ENCODE measurements at places on chromosomes 2 and 18. TPM values are rescaled to one million over a fixed set of nuclear protein-coding genes. Genes with fewer than 3 reads are reported as not detected.

Gene OSR1
- total RNA-seq, result 1.7 TPM

Gene COL6A3
- 0.64 TPM for total RNA-seq

Gene DYSF
- total RNA-seq, result under 0.01 TPM

Gene STARD7
- 73.2 TPM for total RNA-seq

Gene PAIP2B
- 5.2 TPM for total RNA-seq

Gene MDH1B
- not detected for total RNA-seq

Gene NAGK
- 75.0 TPM for total RNA-seq

Gene FN1
- 83.2 TPM for total RNA-seq

Gene SERPINB11
- total RNA-seq, result 1.6 TPM

Measured in bronchial epithelial cell (primary cell).